ENCODE measurements at places on chromosomes 13 and 19.

DNA sequence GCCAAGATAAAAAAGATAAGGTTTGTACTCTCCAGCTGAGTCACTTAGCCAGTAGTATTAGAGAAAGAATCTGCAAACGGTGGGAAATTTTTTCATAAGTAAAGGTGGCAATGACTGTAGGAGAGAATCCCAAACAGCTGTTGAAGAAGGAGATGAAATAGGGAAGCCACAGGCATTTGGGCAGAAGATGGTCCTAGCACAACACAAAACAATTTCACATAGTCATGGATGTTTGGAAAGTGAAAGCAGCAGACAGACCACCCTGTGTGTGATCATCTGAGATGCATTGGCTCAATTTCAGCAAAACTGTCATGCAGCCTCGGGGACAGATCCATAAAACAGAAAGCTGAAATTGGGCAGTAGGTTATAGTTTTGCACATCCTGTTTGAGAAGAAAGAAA, 2832.4 kb downstream of the PCDH9 start:
- no peak for DNase-seq

GRCh38 chr19:2217591-2217990, 18.5 kb downstream of the PLEKHJ1 start:
- no peak for DNase-seq

GRCh38 chr19:18832306-18833140, 764 bp downstream of the UPF1 start:
- no peak for DNase-seq

DNA sequence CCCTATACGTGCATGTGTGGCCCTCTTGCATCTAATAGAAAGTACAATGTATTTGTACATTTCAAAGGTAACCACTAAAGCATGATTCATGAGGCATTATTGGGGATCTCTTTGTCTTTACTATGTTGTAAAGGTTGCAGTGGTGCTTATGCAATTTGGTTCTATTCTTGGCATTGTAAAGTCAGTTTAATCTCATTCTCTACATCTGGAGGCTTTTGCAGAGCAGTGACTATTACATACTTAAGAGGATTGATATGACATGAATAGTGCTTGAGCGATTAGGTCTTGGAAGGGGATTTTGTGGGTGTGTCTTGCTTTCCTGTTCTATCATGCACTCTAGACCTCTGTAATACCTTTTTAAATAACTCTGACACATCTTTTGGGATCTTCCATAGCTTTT, 610.0 kb downstream of the EFNB2 start:
- DNase-seq, result no peak

GRCh38 chr19:41951686-41952172, 7.4 kb downstream of the RABAC1 start:
- DNase-seq, result peak; percentile 62

- no peak for DNase-seq
These were observed 93.1 kb downstream of the PCDH17 start for GRCh38 chr13:57724486-57725272.

DNA sequence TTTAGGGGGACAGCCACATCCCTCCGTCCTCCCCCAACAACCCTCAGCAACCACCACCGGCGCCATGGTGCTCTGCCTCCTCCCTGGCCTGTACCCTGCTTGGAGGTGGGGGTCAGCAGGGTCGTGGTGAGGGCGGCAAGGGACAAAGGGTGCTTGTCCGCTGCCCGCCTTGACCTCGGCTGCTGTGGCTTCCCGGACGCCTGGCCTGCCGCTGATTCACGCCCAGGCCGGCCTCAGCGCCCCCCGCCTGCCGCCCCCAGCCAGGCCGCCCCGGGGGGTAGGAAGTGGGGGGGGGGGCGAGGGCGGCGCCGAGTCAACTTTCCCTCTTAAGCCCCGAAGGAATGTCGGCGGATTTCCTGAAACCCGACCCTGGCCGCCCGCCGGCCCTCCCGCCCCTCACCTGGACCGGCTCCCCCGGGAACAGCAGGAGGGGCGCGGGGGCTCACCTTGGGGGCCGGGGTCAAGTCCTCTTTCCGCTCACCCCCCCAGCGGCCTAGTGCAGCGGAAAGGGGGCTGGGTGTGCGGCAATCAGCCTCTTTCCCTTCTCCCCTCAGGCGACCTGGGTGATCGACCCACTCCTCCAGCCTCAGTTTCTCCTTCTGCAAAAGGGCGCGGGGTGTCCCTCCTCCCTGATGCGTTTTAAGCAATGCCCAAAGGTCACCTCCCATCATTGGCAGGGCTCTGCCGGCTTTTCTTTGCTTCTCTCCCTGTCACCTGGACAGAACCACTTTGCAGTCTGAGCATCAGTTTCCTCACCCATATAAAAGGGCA, 1.9 kb upstream of the TMEM59L start:
- DNase-seq, result no peak

- DNase-seq, result peak; percentile 82
These were observed 1399.4 kb downstream of the EFNB2 start for GRCh38 chr13:105135852-105136615.

GRCh38 chr19:49669516-49669915, 3.8 kb downstream of the BCL2L12 start:
- no peak for DNase-seq

DNA sequence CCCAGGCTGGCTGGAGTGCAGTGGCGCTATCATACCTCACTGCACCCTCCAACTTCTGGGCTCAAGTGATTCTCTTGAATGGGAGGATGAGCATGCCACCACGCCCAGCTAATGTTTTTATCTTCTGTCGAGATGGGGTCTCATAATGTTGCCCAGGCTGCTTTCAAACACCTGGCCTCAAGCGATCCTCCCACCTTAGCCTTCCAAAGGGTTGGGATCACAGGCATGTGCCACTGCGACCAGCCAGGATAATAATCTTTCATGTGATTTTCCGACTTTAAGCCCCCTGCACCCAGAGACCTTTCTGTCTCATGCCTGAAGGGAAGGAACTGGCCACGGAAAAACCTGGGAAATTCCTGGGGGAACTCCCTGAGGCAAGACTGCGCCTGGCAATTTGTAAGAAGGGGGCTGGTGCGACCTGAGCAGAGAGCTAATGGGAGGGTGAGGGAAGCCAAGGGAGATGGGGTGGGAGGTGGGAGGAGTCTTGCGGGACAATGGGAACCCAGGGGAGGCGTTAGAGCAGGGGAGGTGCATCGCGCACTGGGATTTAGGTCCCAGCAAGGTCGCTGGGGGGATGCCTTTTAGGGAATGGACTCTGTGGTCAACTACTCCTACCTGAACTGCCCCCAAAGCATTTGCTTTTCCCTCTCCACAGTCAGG, 1.2 kb upstream of the CCDC124 start:
- no peak for DNase-seq

- DNase-seq, result no peak
These were observed 3.2 kb downstream of the SELENOW start for GRCh38 chr19:47781590-47782262.

DNA sequence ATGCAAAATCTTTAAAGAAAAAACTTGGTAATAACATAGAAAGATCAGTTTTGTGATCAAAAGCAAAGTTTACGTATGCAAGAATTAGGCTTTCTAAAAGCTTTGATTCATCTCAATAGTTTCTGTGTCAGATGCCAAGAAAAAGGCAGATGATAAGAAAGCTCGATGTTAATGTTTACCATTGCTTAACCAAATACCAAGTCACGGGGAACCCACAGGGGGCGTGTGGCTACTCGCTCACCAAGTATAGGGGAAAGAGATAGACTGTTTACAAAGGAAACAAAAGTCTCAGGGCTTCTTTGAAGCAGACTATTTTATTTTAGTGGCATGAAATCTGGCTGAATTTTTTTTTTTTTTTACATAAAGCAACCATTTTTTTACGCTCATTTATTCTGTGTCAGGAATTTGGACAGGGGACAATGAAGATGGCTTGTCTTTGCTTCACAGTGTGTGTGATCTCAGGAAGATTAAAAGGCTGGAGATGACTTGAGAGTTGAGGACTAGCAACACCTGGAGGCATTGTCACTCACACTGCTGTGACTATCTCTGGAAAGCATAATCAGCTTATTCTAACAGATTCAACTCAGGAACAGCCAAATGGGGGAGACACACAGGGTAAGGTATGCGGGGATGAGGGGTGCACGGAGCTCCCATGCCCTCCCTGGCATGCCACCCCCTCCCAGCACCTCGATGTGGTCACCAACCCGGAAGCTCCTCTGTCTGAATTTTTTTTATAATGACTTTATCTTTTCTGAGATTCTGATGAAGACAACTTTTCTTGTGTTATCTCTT, 24.9 kb downstream of the RCBTB1 start:
- peak; percentile 46 for DNase-seq

DNA sequence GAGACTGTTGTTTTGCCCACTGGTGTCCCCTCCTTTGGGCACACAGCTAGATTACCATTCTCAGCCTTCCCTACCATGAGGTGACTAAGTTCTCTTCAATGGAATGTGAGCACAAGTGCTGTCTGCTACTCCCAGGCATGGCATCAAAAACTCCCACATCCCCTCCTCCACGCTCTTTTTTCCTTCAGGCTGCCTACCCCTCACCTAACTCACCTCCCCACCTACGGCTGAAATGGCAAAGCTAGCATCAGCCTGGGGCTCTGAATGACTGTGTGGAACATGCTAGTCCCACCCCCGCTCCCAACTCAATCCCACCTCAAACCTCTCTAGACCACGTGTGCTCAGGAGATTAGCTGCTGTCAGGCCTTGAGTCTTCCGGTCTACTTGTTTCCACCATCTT, 512.2 kb downstream of the DIAPH3 start:
- DNase-seq, result no peak

- DNase-seq, result no peak
These were observed 2.0 kb downstream of the PALM start for GRCh38 chr19:710767-711166.

GRCh38 chr13:74444864-74445479, 310.8 kb upstream of the KLF12 start:
- no peak for DNase-seq

DNA sequence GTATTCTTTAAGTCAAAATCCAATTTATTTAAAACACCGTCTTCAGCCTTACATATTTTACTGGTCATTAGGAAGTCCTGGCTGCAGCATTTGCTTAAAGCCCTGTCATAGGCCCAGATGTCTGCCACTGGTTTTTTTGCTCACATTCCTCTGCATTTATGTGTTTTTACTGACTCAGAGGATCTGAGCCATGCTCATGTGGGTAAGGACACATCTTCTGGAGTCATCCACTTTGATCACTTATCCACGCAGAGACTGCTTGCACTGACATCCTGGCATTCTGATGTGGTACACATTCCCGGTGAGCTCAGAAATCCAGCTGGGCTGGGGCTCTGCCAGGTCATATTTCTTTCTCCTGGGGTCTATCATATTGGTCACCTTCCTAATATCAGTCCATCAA, 531.7 kb upstream of the ARGLU1 start:
- no peak for DNase-seq

DNA sequence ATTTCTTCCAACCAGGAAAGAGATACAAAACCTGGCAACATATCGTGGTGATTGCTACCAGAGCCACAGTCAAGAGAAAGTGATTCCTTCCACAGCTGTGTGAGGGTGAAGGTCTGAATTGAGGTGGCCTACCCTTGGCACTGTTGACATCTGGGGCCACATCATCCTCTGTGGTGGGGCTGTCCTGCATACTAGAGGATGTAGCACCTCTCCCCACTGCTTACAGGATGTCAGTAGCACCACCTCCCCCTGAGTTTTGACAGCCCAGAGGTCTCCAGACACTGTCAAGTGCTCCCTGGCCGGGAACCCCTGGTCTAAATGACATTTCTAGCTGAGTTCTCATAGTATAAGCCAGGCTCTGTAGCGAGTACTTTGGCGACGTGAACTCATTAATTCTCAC, 15.5 kb downstream of the PTGER1 start:
- DNase-seq, result no peak

GRCh38 chr19:31353833-31354232, 4.6 kb upstream of the TSHZ3 start:
- DNase-seq, result no peak

DNA sequence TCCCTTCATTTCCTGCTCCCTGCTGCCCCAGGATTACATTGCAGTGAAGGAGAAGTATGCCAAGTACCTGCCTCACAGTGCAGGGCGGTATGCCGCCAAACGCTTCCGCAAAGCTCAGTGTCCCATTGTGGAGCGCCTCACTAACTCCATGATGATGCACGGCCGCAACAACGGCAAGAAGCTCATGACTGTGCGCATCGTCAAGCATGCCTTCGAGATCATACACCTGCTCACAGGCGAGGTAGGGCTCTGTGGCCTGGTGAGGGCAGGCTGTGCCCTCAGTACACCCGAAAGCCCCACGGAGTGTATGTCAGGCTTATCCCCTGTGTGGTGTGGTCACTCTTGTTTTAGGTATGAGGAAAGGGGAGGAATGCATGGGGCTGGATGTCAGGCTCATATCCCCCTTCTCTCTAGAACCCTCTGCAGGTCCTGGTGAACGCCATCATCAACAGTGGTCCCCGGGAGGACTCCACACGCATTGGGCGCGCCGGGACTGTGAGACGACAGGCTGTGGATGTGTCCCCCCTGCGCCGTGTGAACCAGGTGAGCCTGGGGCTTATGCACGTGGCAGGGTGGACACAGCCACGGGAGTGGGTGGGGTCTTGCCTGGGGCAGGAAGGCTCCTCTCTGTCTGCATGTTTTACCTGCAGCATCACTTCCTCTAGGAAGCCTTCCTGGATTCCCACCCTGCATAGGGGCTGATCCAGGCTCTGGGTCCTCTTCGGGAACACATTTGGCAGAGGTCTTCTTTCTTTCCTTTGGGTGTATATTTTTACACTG, 2.3 kb upstream of the RNF225 start:
- DNase-seq, result no peak

Data from Jurkat, Clone E6-1 (cell line).